Activated CD4-positive, alpha-beta T cell treated with anti-CD3 and anti-CD28 coated beads for 24 hours (primary cell): ENCODE measurements at places on chromosomes 7 and 10.

GRCh38 chr7:12757443-12757842 lies 70.0 kb downstream of the ARL4A start:
- DNase-seq = no peak

DNA sequence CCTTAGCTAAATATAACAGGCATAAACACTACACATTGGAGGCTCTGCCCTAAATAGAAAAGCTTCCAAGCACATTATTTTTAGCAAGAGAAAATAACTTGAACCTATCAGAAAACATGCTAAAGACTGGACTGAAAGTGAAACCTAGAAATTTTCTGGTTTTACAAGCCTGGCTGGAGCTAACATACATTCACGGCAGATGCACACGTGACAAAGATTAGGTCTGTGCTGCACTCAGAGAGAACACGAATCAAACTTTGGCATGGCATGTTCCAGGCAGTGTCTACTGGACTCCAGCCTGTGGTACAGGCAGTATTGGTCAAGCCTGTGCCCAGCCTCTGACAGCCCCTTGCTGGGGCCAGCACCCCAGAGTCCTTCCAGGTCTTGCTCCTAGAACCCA lies 94.1 kb upstream of the PCBD1 start:
- no peak for DNase-seq

DNA sequence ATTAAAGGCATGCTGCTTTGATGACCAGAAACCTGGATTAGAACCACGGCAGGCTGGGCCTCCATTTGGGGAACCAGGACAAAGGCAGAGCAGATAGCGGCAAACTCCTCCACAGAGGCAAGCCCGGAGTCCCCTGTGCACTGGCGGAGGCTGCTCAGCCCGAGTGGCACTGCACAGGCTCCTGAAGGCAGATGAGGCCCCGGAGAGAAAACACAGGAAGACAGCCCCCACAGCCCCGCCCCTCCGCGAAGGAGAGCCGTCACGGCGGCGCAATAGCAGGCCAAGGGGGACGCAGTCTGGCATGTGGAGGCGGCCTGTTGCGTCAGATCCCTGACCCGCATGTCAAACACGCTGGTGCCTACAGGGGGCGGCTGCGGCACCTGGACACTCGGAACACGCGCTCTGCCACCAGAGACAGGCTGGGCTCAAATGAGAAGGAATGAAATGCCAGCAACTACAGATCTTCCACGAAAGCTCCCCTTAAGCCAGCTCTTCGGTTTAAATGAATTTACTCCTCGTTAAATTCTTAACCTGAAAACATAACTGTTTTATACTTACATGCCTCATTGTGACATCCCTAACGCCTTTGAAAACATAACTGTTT lies 128.5 kb downstream of the MAD1L1 start:
- peak; percentile 69 for DNase-seq

DNA sequence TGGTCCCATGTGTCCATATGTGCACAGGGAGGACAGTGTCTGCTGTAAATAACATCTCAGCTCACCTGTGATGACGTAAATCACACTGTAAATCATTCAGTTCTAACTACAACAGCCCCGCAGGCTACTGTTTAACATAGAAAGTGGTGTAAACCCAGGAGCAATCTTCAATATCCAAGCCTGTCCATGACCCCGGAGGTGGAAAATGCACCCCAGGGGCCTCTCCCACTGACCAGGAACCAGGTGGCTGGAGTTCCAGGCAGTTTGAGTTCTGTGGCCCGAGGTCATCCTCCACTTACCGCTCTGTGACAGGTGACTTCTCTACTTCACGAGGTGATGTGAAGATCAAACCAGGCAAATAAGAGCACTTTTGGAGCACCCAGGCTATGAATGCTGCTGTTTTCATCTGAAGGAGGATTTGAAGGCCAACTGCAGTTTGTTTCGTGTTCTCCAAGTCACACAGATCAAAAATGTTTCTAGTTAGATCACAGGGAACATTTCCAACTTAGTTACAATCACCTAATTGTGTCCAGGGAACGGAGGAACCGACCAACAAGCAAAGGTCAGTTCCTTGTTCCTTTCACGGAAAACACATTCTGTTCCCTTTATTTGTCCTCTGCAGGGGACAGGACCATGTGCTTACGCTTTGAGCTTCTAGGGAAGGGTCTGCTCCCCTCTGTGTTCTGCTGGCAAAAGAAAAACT lies 131.8 kb downstream of the WDR37 start:
- DNase-seq = no peak

GRCh38 chr10:112385201-112385600 lies 11.3 kb downstream of the ACSL5 start:
- DNase-seq = no peak

GRCh38 chr7:74230446-74231231 lies 20.8 kb downstream of the LAT2 start:
- no peak for DNase-seq

DNA sequence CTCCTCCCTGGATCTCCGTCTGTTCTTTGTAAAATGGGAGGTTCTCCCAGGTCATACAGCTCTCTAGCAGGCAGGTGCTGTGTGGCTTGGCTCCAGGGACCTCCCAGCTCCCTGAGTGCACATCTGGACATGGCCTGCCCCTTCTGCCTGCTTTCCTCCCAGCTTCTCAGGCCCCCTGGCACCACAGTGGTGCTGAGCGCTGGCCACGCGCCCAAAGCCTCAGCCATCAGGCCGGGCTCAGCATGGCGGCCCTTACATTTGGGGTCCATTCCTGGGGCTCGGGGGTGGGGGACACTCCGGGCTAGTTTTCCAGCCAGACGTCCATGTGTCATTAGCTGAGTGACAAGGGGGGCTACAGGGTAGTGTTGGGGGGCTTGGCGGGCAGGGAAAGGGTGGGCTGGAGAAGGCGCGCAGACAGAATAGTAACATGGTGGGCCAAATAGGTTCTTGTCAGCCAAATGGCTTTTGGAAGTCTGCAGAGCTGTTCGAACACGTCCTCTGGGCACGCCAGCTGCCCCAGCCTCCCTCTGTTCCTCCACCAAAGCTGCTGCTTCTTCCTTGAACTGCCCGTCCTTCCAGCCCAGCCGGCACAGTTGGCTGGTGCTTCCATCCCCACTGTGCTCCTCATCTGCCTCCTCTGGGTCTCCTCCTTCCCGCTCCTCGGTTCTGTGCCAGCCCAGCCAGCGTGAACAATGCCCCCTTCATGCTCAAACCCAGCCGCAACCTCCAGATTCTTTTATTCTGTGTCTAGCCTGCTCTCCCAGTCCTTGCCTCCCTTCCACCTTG lies 65.9 kb downstream of the GOLGA7B start:
- no peak for DNase-seq

DNA sequence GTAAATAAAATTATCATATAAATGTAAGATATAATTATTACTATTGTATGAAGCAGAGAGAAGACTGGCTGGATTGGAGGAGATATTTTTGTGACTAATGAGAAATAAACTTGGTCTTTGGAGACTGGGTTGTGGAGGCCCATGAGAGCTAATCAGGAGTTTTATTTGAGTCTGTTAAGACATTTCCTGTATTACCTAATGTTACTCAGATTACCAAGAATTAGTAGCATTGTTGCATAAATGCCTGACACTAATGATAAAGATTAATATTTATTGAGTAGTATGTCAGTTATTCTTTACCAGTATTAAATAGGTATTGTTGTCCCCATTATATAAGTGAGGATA lies 7.1 kb downstream of the CCDC126 start:
- DNase-seq = no peak

- DNase-seq = no peak
Observed at GRCh38 chr7:74220229-74220628, 10.4 kb downstream of the LAT2 start.

GRCh38 chr7:102215256-102215655 lies 71.4 kb upstream of the SH2B2 start:
- DNase-seq = no peak

DNA sequence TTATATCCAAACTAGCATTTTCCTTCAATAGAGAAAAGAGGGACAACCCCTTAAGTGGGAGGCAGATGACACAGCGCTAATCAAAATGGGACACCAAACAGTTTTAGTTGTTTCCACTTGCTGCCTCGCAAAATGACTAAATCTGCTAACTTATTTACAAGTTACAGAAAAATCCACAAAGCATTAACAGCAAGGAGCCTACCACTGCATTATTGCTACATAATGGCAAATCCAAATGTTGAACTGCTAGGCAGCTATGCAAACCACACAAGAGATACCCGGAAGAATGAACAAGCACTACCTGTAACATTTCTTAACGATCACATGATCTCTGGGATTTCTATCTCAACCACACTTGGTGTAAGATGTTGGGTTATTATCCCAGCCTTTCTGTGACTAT lies 96.7 kb downstream of the SFMBT2 start:
- DNase-seq = no peak
